ENCODE measurements at places on chromosomes 1 and 21.

DNA sequence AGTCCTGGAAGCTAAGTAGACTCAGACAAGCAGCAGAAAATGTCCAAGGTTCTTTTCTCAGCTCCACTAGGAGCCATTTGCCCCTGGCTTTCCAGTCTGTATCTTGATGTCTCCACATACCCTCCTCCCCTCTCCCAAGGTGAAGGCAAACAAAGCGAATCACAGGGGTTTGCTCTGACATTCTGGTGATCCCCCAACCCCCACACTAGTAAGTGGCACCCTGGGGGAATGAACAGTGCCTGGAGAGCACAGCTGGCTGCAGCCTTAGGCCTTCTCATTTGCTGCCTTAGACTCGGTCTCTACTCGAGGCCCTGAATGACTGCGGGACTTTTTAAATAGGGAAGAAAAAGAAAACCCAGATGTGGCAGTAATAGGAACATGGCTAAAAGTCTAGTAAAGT, 15.3 kb downstream of the ERI3 start:
- no peak for DNase-seq

DNA sequence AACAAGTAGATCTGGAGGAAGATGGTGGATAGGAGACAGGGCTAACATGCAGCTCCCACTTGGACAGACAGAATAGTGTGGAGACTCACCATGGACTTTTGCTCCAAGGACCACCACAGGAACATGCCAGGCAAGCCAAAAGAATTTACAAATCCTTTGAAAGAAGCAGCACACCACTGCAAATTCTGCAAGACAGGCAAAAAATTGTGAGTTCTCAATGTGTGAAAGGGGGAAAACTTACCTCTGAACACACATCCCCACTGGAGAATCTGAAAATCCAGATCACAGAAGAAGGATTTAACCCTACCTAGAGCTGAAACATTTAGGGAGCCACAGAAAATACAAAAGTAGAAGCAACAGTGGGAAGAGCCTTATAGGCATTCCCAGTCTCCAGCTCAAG, 23.0 kb downstream of the ARV1 start:
- DNase-seq = no peak

GRCh38 chr1:237255071-237255470, 213.1 kb downstream of the RYR2 start:
- DNase-seq = no peak

GRCh38 chr21:34080710-34081109, 7.3 kb downstream of the MRPS6 start:
- DNase-seq = no peak

GRCh38 chr1:192580351-192580962, 4.9 kb downstream of the RGS1 start:
- DNase-seq = no peak

DNA sequence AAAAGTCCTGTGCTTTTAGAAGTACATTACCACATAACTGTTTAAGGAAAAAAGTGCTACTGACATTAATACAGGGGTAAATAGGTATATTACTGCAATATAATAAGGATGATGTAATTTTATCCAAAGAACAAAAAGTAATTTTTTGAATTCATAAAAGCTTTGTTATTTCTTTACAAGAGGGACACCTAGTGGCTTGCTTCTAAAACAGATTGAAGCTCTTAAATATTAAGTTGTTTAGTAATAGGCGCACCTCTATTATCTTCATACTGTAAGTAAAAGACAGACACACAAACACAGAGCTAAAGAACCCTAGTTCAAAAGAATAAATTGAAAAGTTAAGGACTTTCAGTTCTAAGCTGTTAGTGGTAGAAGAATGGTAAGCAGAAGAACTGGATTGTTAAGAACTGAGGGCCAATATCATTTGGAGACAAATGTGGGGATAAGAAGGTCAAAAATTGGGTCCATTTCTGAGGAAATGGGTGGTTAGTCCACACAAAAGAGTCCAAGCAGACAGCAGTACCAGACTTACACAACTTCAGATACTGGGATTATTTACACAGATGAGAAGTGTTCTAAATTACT, 15.4 kb downstream of the ZNHIT6 start:
- no peak for DNase-seq
